ENCODE measurements at places on chromosomes 3 and 15.

DNA sequence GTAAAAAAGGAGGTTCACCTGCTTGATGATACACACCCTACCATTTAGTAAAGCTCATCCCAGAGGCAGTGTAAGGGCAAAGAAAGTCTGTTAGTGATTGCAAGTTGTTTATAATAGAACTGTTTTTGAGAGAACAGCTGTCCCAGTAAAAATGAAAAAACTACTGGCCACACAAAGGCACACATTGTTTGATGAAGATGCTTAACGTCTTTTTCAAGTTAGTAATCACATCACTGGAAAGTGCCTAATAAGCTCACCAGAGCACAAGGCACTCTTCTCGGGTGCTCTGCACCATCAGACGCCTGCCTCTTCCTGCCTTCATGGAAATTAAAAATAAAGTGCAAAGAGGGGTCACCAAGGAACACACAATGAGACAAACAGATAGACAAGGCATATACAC lies 186.9 kb downstream of the PDZRN3 start:
- no peak for DNase-seq

DNA sequence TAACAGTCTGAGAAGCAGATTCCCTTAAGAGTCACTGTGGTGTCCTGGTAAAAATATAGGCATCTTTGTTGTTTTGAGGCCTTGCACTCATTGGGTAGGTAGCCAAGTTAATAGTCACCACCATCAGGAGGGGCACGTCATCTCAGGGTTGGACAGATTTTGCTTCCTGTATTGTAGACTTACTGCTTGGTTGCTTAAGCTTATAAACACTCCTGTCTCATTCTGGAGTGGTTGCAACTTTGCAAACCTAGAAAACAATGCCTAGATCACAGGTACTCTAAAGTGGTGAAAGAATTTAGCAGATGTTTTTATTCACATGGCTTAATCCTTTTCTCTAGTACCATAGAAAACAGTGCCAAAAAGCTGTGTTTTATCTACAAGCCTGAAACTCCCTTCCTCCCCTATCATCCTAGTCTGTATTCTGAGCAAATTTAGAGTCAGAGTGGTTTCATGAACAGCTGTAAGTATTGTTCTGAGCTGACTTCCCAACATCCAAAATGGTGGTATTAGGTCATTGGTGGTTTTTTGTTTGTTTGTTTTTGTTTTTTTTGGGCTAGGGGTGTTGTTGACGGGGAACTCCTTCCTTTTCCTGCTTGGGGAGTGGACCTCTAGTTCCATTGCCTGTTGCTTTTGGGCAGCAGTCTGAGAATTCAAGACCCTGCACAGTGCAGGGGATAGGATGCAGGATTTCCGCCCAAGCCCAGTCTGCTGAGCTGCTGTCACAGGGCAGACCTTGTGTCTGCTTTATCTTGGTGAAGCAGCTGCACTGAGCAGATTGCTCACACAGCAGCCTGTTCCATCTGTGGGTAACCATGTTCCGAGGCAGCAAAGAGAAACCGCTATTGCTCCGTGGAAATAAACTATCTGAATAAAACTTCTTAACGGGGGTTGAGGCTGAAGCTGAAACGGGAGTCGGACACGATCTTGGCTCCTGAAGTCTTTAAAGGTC lies 202.0 kb downstream of the AKAP13 start:
- DNase-seq: peak; percentile 29

DNA sequence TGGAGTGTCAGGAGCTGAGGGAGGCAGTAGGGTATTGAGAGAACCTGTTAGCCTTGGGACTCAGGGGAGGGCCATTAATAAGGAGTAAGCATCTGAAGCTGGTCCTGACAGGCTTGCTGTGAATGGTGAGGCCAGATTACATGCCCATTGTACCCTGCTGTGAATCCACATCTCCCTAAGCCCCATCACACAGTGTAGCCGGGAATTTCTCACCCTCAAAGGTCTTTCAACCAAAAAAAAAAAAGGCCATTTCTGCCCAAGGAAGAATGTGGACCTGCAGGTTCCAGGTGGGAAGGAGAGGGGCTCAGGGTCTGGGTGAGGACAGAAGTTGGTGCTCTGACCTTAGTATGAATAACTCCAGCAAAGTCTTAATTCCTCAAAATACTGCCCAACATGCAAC lies 37.2 kb downstream of the MAGEF1 start:
- DNase-seq: no peak

GRCh38 chr3:108513961-108514360 lies 3.6 kb upstream of the MYH15 start:
- no peak for DNase-seq

GRCh38 chr3:126423191-126424038 lies 28.7 kb downstream of the CFAP100 start:
- no peak for DNase-seq

GRCh38 chr3:15287565-15288330 lies 44.6 kb downstream of the SH3BP5 start:
- no peak for DNase-seq

DNA sequence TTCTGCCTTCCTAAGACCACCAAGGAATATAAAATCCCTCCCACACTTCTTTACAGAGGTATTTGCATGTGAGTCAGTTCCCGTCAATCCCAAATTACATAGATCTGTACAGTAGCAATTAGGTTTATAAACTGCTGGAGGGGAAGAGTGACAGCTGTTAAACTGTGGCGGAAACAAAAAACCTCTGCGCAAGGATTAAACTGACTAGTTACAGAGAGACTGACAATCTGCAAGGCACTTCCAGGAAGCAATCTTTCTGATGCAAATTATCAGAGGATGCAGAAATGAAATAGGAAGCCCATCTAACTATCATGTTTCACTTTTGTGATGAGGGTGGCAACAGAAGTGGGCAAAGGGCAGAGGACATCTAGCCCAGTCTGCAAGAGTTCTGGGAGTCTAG lies 150.4 kb downstream of the RTP4 start:
- no peak for DNase-seq

DNA sequence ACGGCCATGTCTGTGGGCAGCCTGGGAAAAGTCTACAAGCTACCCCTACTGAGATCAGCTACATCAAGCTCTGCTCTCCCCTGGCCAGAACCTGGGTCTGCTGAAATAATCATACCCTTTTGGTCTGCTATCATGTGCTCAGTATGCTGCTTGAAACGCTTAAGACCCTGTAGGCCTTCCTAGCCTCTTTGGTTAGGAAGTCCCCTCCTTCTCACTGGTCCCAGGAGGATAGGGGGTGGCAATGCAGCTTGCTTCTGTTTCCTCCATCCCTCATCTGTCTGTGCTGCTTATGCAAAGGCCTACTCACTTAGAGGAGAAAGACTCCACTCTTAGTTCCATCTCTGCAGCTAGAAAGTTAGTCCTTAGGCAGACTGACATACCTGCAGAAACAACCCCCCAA lies 118.2 kb upstream of the RASGRP1 start:
- no peak for DNase-seq

- peak; percentile 16 for DNase-seq
Observed at GRCh38 chr3:138188013-138188730, 1.1 kb downstream of the ARMC8 start.

DNA sequence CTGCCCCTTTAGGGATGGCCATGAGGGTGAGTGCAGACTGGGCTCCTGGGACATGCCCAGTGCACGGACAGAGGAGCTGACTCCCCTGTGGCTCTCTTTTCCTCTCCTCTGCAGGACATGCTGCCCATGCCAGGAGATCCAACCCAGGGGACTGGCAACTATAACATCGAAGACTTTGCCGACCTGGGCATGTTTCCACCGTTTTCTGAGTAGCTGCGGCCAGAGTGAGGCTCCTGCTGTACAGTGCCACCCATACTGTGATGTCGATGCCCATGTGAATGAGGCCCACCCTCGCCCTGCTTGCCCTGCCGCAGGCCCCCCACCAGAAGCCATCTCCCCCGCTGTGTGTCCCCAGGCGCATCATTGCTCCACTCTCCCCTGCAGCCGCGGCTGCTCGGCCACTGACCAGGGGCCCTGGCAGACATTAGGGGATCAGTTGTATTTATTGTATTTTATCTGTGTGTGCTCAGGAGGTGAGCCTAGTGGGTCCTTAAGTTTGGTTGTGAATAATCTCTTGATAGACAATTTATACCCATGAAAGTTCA lies 101.6 kb upstream of the ABHD17C start:
- no peak for DNase-seq

GRCh38 chr15:65968511-65968910 lies 99.2 kb downstream of the RAB11A start:
- DNase-seq: no peak

- no peak for DNase-seq
Observed at GRCh38 chr3:172701751-172702150, 9.1 kb downstream of the NCEH1 start.

- no peak for DNase-seq
Observed at GRCh38 chr3:158748237-158748828, 16.1 kb upstream of the RARRES1 start.

DNA sequence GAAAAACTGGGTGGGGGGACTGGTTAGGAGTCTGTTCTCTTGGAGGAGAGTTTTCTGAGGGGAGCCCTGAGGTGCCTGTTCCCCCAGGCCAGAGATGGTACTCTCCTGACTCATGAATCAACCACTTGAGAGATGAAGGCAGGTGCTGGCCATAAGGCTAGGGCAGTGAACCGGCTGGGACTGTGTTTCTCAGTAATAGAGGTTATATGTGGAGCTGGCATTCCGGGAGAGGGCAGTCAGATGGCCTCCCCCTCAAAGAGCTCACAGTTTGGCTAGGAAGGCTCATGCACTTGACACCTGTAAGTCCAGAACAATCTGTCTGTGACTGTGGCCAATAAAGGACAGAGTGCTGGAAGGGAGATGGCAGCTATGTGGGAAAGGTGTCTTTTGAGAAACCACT lies 10.0 kb upstream of the SCN10A start:
- no peak for DNase-seq

DNA sequence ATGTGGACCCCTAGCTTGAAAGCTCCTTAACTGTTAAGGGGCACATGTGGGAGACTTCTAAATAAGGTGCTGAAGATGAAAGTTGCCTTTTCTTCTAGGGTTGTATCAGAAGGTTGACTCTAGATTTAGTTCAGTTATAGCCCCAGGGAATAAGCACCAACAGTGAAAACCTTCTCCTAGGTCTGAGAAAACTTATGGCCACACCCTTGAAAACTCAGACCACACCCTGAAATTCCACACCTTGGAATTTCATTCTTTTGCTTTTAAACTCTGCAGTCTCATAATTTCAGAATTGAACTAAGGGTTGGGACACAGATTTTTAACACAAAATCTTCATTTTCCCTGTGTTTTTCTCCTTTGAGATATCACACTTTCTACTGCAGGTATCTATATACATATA lies 355.8 kb upstream of the IL12A start:
- no peak for DNase-seq

DNA sequence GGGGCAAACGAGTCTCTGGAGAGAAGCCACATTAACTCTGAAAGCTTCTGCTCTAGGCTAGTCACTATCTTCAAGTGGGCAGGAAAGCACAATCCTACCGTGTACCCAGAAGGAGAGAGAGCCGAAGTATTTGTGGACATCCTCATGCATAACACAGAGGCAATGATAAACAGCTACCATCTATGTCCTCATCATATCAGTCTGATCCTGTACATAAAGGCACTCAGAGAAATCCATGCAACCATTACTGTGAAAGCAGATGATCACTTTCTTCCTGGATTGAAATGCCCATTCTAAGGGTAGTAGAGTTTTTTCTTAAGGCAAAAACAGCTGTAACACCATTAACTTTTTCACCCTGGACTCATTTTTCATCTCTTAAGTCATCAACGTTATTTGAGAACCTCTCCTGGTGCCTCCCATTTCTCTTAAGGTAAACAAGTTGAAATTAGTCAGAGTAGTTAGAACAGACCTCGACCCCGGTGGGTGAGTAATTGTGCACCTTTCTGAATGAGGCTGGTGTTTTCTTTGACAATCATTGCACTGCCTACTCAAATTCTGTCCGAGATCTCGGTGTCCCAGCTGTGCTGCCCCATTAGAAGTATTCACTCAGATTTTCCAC lies 327.4 kb downstream of the SHQ1 start:
- no peak for DNase-seq

GRCh38 chr15:53397041-53397616 lies 362.3 kb downstream of the WDR72 start:
- no peak for DNase-seq

DNA sequence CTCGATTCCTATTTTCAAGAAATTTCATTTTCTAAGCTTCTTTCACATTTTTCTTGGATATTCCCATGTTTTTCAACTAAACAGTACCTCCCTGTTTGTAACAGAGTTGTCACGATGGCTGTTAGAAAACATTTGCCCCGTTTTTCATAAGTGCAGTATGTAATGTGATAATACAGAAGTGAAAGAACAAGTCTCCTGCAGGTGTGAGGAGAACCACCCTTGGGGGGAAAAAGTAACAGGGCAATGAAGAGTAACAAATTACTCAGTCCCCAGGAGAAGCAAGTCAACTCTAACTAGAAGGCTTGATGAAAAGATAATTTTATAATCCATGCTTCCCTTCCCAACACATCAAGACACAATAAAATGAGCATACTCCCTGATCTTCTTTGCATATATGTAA lies 493.3 kb downstream of the FOXP1 start:
- no peak for DNase-seq
